ENCODE measurements at places on chromosomes 2 and 18.

DNA sequence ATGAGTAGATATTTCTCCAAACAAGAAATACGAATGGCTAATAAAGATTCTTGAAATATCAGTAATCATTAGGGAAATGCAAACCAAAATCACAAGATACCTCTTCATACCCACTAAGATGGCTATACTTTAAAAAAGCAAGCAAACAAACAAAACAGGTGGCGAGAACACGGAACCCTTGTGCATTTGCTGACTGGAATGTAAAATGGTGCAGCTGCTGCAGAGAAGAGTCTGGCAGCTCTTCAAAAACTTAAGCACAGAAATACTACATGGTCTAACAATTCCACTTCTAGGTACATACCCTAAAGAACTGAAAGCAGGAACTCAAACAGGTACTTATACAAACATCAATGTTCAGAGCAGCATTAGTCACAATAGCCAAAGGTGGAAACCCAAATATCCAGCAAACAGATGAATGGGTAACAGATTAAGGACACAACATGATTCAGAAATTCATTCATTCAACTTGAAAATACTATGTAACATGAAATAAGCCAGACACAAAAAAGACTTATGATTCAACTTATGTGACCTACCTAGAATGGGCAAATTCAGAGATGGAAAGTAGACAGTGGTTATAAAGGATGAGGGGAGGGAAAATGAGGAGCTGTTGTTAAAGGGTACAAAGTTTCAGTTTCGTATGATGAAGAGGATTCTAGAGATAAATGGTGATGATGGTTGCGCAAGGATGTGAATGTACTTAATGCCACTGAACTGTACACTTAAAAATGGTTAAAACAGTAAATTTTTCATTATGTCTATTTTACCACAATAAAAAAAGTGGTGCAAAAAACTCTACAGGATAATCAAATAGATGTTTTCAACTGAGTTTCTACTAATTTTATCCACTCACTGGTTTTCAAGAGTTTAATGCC lies 26.9 kb upstream of the GPR75 start:
- no peak for DNase-seq

- no peak for DNase-seq
Measured at GRCh38 chr18:48932462-48932818, 18.3 kb downstream of the SMAD7 start.

GRCh38 chr2:173159791-173160463 lies 84.3 kb downstream of the MAP3K20 start:
- DNase-seq: peak; percentile 72

DNA sequence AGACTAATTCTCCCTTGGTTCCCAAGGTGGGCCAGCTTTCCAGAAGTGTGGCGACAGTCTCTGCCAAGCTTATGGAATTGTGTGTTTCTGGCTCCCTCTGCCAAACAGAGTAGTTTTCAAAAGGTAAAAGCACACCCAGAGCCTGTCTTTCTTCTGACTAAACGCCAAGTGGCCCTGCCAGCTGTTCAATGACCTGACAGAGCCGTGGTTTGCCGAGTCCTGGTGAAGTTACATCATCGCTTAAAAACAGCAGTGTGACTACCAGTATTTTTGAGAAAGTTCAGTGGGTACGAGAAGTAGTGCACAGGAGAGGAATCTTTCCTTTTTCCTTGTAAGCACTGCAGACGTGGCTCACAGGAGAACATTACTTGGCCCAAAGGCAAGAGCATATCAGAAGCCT lies 1.9 kb downstream of the PER2 start:
- no peak for DNase-seq

DNA sequence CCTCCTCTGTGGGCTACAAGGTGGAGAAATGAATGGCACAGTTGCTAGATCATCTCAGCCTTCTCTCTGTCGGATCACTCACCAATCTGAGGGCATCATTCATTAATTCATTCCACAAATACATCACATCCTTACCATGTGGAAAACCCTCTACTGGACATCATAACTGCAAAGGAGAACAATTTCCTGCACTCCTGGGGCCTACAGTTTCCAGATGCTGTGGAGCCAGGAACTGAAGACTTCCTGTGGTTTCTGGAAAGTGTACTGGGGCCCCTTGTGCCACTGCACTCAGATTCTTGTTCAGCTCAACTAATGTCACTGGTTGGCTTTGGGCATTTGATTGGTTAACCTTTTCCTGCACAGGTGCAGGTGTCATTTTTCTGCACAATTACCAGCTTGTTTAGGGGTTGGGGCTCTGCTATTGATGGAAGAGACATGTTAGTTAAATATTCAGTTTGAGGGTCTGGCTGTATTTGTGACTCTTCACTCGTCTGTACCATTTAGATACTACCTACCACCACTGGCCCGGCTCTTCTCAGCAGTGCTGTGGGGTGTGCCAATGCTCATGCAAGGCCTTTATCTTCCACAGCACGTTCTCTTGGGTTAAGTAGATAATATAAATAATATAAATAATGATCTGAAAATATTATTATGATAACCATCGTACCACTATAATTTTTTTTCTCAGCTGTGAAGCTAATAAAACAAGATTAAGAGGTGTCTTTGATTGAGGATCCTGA lies 427.3 kb downstream of the TSN start:
- DNase-seq: no peak

- no peak for DNase-seq
Measured at GRCh38 chr2:12728221-12728777, 11.6 kb downstream of the TRIB2 start.

DNA sequence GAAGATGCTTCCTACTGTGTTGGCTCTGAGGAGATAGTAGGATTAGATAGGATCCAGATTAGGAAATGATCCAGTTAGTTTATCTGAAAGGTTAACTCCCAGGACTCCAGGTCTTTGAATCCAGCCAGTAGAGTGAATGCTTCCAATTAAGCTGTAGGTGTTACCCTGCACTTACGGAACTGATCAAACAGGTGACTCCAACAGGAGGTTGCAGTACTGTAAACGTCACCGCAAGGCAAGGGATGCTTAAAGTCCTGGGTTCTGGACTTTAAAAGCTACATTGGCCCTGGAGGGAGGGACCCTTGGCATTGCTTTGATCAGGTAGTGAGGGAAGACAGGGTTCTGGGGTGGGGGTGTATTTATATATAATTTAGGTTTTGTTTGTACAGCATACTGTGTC lies 5.6 kb downstream of the LGALSL start:
- DNase-seq: no peak

- peak; percentile 26 for DNase-seq
Measured at GRCh38 chr18:10121786-10122515, 208.1 kb downstream of the VAPA start.

DNA sequence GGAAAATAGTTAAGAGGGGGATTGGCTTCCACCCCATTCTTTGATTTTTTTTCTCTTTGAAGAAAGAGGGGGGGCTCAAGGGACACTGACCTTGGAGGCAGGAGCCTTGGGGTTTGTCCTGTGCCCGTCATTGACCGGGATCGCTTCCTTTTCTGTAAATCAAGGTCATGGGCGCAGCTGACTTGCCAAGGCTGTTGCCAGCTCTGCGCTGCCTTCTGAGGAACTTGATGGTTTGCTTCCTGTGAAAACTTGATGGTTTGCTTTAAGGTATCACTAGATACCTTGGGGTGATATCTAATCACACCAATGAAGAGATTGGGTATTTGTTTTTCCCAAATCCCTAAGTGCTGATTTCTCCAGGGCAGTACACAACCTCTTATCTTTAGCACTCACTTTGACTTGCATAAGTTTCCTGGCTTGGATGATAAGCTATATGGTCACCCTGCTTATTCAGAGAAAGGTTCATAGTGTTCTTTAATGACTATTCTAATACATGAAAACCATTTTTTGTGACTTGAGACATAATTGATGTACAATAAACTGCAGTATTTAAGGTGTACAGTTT lies 56.0 kb downstream of the DGKD start:
- DNase-seq: no peak

DNA sequence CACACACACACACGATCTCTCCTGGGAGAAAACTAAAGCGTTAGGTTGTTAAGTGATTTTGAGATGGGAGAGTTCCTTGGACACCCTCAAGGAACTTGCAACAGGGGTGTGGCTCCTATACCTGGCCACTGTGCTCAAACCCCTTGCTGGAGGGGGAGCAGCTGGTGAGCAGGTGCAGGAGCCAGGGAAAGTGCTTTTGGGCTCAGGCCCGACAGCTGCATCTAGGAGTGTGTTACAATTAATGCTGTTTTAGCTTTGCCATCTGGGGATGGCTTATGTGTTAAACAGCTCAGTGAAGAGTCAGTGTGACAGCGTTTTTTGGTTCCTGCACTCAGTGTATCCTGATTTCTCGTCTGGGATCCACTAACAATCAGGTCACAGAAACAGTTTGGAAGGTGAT lies 510.8 kb downstream of the TRIB2 start:
- no peak for DNase-seq

GRCh38 chr18:44411262-44411905 lies 269.3 kb upstream of the SETBP1 start:
- no peak for DNase-seq

DNA sequence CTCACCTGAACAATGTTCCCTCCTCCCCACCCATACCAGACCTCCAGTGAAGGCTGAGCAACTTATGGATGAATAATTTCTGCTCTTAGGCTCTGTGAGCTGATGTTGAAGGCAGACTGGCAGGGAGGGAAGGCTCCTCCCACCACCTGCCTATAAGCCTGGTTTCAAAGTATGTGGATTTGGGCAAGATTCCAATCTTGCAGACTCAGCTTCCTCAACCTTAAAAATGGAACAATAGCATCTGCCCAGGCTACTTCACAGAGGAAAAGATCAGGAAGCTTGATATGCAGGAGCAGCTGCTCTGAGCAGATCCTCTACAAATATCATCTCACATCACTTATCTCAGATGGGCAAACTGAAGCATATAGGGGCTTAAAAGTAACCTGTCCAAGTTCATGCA lies 112.2 kb downstream of the ZFP36L2 start:
- no peak for DNase-seq

GRCh38 chr2:23695214-23695889 lies 231.6 kb downstream of the ATAD2B start:
- DNase-seq: no peak

- no peak for DNase-seq
Measured at GRCh38 chr2:15642011-15642814, 50.5 kb downstream of the DDX1 start.

DNA sequence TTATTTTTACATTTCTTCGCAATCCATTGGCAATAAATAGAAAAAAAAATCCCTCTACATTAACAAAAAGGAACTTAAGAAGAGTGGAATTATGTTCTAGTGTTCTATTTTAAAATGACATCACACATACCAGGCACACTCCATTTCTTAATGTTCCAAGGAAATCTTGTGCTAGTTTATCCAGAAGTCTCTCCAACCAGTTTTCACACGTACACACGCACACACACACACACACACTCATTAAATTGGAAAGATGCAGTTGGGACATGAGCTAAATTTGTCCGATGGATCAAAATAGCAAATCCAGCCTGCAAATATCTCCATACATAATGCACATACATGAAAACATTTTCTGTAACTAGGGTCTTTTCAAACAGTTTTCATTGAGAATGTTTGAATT lies 78.3 kb downstream of the KCNJ3 start:
- DNase-seq: no peak

DNA sequence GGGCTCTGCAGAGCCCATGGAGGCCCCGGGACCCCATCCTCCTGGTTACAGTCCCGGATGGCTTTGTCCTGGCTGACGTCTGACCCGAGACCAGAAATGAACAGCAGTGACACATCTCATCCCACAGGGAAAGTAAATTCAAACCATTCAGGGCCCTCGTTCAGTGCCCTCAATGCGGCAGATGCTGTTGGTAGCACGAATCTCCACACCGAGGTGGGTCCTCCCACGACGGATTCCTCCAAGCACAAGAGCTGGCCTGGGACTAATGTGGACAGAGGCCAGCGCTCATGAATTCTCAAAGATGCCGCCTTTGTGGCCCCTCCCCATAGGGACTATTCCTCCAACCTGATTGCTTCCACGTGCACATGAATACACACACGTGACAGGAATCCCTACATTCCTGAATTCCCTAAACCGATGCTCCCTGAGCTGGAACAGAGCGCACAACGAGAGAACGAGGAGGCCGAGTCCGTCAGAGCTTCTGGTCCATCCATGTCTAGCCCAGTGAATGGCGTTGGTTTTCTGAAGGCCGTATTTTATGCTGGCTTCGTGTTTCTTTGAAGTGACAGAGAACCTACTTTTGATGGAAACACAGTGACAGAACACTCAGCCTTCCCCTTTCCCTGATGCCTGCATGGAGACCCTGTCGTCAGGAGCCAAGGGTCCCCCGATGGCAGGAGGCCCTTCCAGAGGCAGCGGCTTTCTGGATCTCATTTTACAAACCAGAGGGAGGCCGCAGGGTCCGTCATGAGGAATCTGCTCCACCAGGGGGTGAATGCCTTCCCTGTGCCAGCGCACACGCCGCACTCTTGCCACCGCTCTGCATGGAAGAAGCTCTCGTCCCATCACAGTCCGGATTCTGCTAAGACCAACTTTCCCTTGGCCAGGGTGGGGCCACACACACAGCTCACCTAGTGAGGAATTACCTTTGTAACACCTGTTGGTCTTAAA lies 64.3 kb upstream of the SNTG2 start:
- no peak for DNase-seq

DNA sequence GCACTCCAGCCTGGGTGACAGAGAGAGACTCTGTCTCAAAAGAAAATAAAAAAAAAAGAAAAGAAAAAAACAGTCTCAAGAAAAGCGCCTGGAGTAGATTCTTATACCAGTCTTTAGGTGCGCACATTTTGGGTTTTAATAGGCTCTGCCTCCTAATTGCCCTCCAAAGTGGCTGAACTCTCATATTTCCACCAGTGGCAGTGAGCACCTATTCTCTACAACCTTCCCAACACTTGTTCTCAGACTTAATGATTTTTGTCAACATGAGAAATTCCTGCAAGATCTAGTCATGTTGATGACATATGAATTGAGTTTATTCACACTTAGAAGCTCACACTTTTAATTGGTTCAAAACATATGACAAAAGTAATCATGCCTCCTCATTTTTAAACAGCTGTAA lies 39.0 kb downstream of the PLB1 start:
- DNase-seq: no peak

- no peak for DNase-seq
Measured at GRCh38 chr2:60570251-60570650, 16.8 kb upstream of the BCL11A start.

DNA sequence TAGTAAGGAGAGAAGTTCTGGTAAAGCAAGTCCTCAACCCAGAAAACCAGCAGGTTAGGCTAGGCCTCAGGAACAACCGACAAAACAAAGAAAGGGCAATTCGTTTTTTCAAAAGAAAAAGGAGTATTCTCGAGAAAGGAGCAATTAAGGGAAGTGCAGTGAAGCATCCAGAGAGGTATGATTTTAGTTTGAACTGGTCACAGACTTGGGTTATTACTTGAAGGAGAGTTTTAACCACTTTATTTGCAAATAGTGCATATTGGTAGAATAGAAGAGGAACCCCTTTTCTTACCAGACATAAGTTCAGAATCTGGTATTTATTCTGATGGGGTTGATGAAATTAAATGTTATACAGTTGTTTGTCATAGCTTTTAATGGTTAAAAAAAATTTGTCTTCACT lies 110.0 kb upstream of the GCFC2 start:
- DNase-seq: no peak

GRCh38 chr2:657766-658165 lies 19.4 kb downstream of the TMEM18 start:
- no peak for DNase-seq

GRCh38 chr2:149715005-149715592 lies 127.5 kb upstream of the MMADHC start:
- DNase-seq: no peak

GRCh38 chr2:33322612-33323011 lies 153.8 kb upstream of the RASGRP3 start:
- no peak for DNase-seq

GRCh38 chr2:136486115-136486514 lies 279.2 kb upstream of the THSD7B start:
- no peak for DNase-seq

- DNase-seq: no peak
Measured at GRCh38 chr18:48741866-48742265, 203.0 kb downstream of the CTIF start.

Measured in smooth muscle cell of the brain vasculature (primary cell).